ENCODE measurements at places on chromosomes 2 and 18.
A peak's percentile ranks its signal among the peaks of the same experiment; 100 is the strongest.

DNA sequence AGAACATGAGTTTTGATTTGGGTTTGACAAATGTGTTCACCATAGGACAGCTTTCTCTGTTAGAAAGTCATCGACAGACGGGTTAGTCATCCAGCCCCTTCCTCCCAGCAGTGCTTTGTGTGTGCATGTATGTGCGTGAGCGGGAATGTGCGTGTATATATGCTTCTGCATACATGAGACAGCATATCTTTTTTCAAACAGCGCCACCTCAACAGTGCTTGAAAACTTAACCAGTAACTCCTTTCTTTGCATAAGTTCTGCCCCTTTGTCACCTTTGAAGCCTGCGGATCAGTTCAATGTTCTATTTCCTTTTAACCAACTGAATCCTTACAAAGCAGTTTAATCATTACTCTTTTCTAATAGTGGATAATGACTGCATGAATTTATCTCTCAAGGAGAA is 351.4 kb downstream of the LPIN1 start:
- no peak for DNase-seq

GRCh38 chr2:9179572-9180201 is 26.9 kb upstream of the ASAP2 start:
- DNase-seq, result no peak

DNA sequence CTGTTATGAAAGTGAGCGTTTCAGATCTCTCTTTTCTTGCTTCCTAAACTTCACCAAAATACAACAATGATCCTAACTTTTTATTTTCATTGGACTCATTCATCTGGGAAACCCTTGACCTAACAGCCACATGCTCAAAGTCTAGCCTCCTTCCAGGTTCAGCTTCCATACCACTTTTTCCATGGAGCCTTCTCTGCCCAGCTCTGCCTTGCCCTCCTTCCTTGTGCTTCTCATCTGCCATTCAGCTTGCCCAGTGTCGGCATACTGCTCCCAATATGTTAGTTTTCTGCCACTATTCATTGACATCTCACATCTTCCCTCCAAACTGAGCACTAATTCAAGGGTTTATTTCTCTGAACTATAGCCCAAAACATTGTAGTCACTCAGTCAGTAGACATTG is 214.7 kb downstream of the RAD51AP2 start:
- no peak for DNase-seq

GRCh38 chr2:7825591-7826312 is 856.1 kb upstream of the ID2 start:
- no peak for DNase-seq

GRCh38 chr18:76627444-76627843 is 132.4 kb upstream of the ZNF516 start:
- DNase-seq, result no peak

DNA sequence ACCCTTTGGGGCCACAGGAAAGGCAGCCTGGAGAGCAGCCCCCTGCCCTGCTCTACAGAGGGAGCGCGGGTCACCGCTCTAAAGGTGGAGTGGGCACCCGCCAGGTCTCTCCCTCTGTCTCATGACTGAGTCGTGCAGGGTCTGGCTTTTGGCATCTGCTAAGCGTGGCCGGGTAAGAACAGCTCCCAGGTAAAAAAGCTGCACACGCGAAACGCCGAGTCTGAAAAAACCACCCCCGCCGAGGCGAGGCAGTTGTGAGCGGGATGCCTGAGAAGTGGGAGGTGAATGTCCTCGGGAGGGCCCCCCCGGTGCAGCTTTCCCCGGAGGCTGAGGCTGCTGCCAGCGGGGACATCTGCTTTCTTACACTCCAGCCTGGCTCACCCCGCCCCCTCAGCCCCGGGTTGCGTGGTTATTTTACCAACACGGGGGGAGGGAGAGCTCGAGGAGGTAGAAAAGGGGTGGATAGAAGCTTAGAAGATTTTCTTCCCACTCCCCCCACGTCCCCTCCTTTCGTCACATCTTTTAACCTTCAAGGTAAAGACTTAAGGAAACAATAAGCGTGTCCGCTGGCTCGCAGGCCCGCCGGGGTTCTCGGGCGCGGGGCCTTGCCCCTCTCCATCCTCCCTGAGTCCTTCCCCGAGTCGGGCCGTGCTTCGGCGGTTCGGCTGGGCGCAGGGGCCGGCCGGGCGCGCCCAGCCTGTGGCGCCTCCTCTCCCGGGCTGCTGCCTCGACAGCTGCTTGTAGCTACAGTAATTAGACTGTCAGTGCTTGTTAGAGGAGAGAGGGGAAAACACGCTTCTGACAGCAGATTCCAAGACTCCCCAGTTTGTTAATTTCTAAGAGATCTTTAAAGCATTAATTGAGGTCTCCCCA is 70.6 kb upstream of the PSMD14 start:
- peak; percentile 41 for DNase-seq

DNA sequence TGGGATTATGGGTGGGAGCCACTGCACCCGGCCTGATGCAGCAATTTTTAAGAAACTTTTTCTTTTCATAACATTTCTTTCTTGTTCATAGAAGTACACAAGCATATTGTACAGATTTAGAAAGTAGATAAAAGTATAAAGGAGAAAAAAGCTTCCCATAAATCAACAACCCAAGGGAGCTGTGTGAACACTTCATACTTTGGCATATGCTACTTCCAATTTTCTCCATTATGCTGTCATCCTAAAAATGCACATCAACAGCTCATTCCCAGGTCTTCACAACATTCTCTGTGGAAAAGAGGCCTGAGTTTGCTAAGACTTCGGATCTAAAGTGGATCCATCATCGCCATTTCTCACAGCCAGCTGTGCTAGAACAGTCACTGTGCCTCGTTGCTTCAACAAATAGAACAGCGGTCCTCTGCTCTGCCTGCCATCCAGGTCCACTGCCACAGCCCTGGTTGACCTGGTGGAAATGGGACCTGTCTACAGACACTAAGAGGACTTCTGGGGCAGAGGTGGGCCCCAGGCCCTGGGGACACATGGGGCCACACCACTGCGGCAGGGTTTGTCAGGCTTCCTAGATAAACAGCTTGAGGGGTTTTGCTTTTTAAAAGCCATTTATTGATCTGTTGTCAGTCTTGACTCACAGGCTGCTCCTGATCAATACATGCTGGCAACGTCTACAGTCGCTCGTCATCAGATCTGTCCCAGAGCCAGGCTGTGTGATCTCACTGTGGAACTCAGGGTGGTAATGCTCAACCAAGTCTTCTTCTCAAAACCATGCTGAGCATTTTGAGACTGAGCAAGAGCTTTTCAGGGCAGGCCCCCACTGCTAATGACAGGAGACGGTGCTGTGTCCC is 72.7 kb upstream of the MGAT4A start:
- no peak for DNase-seq

- no peak for DNase-seq
Measured at GRCh38 chr2:225334514-225334913, 65.0 kb upstream of the NYAP2 start.

DNA sequence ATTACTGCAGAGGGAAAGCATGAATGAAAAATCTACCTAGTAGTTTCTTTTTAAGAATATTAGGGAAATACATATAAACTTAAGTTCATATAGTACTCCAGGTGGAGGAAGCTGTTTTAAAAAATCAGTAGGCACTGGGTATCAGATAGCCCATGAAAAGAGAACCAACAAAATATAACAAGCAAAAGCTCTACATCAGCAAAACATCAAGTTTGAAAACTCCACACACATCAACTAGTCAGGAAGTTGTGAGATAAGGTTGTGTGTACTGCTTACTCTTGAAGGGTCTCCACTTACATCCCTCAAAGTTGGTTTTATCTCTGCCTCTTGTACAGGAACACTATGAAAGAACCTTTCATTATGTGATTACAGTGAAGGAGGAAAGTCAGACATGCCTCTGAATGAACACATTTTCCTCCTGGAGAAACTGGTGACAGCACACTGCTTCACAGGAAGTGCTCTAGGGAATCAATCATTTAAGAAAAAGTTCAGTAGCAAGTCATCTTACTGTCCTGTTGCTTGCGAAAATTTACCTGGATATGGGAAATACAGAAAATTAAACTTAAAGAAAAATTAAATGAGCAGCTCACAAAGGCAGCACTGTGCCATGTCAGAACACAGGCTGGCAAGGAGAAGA is 57.7 kb downstream of the THADA start:
- no peak for DNase-seq

DNA sequence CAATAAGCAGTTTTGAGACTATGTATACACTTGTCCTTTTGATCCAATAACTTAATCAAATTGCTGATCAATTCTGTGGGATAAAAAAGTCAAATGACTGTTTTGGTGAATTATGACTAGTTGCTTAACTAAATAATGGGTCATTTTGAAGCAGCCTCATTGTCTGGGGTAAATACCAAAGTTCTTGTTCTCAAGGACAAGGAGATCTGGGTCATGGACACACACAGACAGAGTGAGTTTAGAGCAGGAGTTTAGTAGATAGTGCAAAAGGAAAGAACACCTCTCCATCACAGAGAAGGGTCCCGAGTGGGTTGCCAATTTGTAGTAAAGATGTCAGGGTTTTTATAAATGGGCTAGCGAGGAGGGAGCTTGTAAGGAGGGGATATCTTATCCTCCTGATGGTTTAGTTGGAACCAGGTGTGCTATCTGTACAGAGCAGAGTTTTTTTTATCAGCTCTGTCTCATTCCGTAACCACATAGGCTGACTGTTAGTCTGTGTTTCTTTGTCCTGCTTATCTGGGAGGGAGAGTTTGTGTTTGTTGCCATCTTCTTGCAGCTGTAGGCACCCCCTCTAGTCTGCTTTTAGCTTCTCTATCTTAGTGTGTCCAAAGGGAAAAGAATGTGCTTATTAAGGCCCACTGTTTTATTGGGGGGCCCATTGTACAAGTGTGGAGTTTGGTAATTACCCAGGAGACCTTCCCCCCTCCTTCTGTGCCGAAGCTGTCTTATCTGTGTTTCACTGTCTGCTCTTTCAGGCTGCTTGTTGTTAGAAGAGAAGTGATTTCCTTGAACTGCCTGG is 48.7 kb upstream of the C1GALT1C1L start:
- no peak for DNase-seq

GRCh38 chr2:171169333-171169732 is 8.6 kb upstream of the TLK1 start:
- DNase-seq, result no peak

Measured in naive thymus-derived CD8-positive, alpha-beta T cell (primary cell).